ENCODE measurements at places on chromosomes 4 and X.

- DNase-seq: no peak
These were observed 81.8 kb upstream of the TRPC5 start for GRCh38 chrX:112164420-112164819.

GRCh38 chr4:84220990-84221389 is 278.1 kb downstream of the NKX6-1 start:
- DNase-seq: no peak

- DNase-seq: no peak
These were observed 117.1 kb downstream of the TMEM164 start for GRCh38 chrX:110120025-110120424.

- DNase-seq: peak; percentile 96
These were observed at the start of gene ARMCX5 for GRCh38 chrX:102599084-102599950. TSS of gene ARMCX5 (plus strand) at chrX:102599515. CDS start at chrX:102602142, 2,627 bp downstream.

- no peak for DNase-seq
These were observed 65.1 kb downstream of the LRBA start for GRCh38 chr4:150949943-150950342.

DNA sequence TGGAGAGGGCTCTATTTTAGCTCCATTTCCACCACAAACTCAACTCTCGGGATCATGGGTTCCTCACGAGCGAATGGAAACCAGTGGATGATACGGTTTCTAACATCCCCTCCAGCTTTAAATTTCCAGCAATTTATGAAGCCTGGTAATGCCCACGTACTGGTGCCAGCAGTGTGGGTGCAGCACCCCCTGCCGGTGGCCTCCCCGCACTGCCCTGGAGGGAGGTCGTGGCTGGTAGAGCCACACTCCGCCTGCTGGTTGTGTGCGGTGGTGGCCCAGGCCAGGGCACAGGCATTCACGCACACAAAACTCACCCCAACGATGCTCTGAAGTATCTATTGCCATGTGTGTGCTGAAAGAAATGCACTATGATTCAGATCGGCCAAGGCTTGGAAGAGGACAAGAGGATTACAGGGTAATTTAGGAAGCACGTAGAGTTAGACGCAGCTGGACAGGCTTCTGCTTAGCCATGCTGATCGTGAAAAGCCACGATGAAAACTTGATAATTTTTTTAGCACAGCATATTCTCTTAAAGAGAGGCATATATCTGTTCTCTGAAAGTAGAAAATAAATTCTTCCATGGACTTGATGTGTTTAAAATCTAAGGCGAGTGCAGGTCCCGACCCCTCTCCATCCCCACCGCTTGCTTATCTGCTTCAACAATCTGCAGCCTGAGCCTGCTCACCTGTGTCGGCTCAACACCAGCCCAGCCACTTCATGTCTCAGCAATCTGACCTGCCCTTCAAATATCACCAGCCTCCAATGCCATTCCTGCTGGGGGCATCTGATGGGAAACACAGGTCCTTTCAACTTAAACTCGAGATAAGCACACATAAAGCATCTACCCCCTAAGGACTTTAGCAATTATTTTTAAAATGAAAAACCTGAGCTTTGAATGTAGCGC is 59.1 kb downstream of the SCD5 start:
- peak; percentile 44 for DNase-seq

- no peak for DNase-seq
These were observed 84.7 kb upstream of the RPA4 start for GRCh38 chrX:96798982-96799381.

GRCh38 chr4:152352622-152353116 is 183.2 kb downstream of the FBXW7 start:
- peak; percentile 99 for DNase-seq
